ENCODE measurements at places on chromosomes 7 and 10. TPM values are rescaled to one million over a fixed set of nuclear protein-coding genes. Genes with fewer than 3 reads are reported as not detected.

The PTPN20 gene
- not detected for total RNA-seq

The C10orf95 gene
- not detected for total RNA-seq

The TACR2 gene
- not detected for total RNA-seq

The FBXL13 gene
- 3.6 TPM for total RNA-seq

The FOXI2 gene
- total RNA-seq: not detected

The SEMA3E gene
- 0.81 TPM for total RNA-seq

The LRRN3 gene
- total RNA-seq: 9.4 TPM

The KIAA1217 gene
- total RNA-seq: 167 TPM

The ZPBP gene
- not detected for total RNA-seq

The OR2A12 gene
- total RNA-seq: not detected

The FAM25G gene
- not detected for total RNA-seq

The ATOH7 gene
- total RNA-seq: 0.70 TPM

The THSD7A gene
- total RNA-seq: 9.5 TPM

The CYP3A5 gene
- total RNA-seq: 9.2 TPM

The PTPN12 gene
- 118 TPM for total RNA-seq

The ADARB2 gene
- total RNA-seq: 0.32 TPM

The ANKRD2 gene
- total RNA-seq: 0.24 TPM

The CAV2 gene
- total RNA-seq: 8.5 TPM

The CYP2C9 gene
- not detected for total RNA-seq

Data from mesothelial cell of epicardium (in vitro differentiated cells).